Mammary microvascular endothelial cell (primary cell): ENCODE measurements at places on chromosomes 11 and 22. TPM values are rescaled to one million over a fixed set of nuclear protein-coding genes. Genes with fewer than 3 reads are reported as not detected.

Gene OR51D1
- total RNA-seq: not detected in 2 replicates

Gene OR8B2
- not detected in 2 replicates for total RNA-seq

Gene GPR83
- not detected in 2 replicates for total RNA-seq

Gene OR52I2
- not detected in 2 replicates for total RNA-seq

Gene GLYATL2
- total RNA-seq: not detected in 2 replicates

Gene CABP4
- 2.1 and 3.9 TPM in 2 replicates for total RNA-seq

Gene DTX4
- total RNA-seq: 0.40 and 1.1 TPM in 2 replicates

Gene MS4A14
- not detected in 2 replicates for total RNA-seq
